ENCODE measurements at places on chromosomes 11 and 22.

GRCh38 chr11:103729617-103730016, 306.8 kb upstream of the DDI1 start:
- DNase-seq, result no peak

DNA sequence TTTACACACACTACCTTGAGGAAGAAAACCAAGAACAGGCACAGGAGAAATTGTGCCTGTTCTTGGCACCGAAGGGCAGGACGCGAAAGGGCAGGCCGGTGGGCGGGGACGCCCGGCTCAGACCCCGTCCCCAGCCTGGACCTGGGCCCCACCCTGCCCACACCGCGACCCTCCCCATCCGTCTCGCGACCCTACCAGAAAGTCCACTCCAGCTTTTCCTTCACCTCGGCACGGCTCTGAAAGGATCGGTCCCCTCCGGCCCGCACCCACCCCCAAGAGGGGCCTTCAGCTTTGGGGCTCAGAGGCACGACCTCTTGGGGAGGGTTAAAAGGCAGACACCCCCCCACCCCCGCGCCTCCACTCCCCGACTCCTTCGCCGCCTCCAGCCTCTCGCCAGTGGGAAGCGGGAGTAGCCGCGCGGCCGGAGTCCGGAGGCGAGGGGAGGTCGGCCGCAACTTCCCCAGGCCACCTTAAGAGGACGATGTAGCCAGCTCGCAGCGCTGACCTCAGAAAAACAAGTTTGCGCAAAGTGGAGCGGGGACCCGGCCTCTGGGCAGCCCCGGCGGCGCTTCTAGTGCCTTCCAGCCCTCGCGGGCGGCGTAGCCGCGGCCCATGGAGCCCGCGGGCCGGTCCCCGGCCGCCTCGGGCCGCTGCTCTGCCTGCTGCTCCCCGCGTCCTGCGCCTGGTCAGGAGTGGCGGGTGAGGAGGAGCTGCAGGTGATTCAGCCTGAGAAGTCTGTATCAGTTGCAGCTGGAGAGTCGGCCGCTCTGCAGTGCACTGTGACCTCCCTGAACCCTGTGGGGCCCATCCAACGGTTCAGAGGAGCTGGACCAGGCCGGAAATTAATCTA, 4.4 kb downstream of the SEC14L6 start:
- DNase-seq, result no peak

DNA sequence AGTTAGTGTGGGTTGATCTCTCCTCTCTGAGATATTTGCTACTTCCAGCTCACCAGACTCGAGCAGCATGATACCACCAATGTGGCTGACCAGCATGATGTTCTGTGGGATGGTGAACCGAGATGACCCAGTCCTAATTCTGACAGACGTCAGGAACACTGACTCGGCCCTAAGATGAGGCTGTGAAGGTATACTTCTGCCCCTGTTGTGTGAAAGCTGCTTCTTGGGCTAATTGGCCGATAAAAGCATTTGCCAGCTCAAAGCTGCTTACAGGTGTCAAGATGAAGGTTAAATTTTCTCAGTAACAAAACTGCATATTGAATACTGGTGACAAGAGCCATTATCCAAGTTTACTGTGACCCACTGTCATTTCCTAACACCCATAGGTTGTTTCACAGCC, 151.4 kb downstream of the BRD1 start:
- peak; percentile 42 for DNase-seq

DNA sequence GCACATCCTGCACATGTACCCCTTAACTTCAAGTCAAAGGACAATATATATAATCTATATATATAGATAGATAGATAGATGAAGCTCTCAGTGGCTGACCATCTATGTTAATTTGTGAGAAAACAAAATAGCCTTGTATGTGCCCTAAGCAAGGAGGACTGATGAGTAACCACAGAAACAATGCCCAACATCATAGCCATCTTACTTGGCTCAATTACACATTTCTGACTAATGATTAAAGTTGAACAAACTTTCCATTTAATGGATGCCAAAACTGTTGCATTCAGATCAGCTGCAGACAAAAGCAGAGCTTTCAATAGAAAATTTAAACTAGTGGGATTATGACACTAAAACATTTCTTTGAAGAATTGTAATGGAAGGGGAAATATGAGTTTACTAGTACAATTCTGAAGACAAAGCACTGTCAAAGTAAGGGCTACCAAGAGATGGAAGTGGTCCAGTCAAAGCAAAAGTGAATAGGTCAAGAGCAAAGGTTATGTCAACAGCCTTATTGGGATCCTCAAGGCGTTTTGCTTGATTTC, 1188.2 kb upstream of the RAG2 start:
- DNase-seq, result no peak

- DNase-seq, result peak; percentile 97
Measured at GRCh38 chr11:506995-507726, at the start of gene RNH1. TSS of gene RNH1 (minus strand) at chr11:507242. CDS start at chr11:502162, 5,080 bp downstream.

DNA sequence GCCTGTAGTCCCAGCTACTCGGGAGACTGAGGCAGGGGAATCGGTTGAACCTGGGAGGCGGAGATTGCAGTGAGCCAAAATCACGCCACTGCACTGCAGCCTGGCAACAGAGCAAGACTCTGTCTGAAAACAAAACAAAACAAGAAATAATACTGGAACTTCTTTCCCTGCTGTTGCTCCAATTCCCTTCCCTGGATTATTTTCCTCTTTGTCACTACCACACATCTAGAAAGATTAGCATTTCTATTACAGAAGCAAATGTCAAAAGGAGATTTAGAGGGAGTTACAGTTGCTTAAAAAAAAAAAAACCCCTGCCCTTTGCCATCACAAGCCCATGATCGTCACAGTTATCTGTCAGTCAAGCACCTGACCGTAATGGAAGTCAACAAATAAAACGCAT, 17.7 kb upstream of the SCGB1D1 start:
- no peak for DNase-seq

DNA sequence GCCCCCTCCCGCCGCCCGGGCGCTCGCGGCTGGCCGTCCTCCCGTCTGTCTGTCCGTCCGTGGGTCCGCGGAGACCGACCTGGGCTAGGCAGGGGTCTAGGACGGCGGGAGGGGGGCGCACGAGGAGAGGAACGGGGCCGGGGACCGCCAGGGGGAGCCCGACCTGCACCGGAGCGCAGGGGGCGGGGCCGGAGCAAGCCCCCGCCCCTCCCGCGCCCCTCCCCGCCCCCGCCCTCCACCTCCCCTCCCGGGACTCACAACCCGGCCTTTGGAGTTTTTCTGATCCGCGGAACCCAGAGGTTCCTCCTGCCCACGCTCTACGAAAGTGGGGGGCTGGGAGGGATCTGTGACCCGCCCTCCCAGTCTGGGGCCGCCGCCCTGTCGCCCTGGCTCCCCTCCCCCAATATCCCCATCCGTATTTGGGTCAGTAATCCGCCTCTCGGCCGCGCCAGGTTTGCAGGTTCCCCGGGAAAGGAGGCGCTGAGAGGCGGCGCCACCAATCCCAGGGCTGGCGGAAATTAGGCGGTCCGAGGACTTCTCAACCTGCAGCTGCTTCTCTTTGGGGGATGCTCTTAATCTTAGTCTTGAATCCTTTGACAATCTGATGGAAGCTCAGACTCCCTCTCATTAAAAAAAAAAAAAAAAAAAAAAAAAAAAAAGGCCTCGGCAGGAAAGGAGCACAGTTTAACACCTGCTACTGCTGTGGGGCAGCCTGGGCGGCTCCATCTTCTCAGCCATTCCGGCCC, 925 bp upstream of the KCNJ11 start:
- DNase-seq, result peak; percentile 74

GRCh38 chr11:102360681-102361080, 13.7 kb downstream of the BIRC2 start:
- DNase-seq, result peak; percentile 42

DNA sequence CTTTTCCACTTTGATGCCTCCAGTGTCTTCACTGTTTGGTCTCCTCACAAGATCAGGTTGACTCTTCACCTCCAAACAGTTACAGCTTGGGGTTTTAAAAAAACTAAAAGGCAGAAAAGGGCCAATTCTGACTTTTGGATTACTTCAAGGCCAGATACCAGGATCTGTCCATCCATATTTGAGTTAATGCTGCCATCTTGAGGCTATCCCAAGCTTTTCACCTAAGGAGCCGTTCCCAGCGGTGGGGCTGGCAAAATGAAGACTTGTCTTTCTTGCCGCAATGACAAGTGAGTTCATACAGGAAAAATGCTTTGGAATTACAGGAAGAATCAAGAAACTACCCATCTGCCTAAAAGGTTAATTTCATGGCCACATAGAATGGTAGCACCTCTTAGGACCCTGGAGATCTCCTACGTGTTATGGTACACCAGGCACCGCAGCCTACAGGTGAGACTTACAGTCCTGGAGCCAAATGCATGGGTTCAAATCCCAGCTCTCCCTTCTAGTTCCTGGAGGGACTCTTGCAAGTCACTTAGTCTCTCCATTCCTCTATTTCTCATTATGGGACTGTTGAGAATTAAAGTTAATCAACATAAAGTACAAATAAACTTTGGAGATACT, 6.0 kb upstream of the OR5B21 start:
- no peak for DNase-seq

DNA sequence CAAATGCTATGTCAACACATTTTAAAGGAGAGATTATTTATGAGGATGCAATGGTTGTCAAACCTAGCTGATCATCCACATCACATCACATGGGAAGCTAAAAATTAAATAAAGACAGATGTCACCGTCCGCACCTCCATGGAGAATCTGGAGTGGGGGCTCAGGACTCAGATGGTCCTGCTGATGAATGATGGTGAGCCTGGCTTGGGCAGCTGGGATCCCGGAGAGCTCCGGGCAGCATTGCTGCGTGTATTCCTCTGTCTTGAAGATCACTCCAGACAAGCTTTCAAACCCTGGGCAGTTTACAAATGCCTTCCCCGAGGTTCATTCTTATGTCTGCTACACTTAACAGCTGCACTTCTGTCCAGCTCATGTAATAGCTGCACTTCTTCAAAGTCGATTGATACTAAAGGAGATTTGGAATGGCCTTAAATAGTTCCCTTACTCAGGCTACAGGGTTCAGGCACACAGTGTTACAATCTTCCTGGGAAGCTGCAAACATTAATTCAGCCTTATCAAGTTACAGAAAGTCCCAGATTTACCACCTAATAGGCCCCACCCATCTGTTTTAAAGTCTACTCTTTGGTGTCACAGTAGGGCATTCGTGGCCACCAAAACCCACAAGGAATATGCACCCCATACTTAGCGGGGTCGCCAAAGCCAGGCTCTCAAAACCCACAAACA, 34.7 kb upstream of the CSNK2A3 start:
- no peak for DNase-seq

- peak; percentile 88 for DNase-seq
Measured at GRCh38 chr11:61733120-61733978, 19.1 kb upstream of the MYRF start.

DNA sequence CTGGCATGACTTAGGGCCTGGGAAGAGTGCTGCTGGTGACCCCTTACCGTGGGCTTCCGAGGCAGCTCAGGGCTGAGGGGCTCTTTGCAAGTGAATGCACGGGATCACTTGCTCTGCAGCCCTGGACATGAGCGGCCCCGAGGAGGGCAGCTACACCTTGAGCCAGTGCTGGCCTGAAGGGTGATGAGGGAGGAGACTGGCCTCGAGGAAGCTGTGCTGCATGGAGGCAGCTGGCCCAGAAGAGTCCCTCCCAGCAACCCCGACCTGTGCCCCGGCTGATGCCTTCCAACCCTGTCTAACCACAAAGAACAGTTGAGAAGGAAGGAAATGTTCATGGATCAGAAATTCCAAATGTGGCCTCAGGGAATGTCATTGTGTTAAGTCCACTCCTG, 45.2 kb downstream of the TBX1 start:
- DNase-seq, result no peak

DNA sequence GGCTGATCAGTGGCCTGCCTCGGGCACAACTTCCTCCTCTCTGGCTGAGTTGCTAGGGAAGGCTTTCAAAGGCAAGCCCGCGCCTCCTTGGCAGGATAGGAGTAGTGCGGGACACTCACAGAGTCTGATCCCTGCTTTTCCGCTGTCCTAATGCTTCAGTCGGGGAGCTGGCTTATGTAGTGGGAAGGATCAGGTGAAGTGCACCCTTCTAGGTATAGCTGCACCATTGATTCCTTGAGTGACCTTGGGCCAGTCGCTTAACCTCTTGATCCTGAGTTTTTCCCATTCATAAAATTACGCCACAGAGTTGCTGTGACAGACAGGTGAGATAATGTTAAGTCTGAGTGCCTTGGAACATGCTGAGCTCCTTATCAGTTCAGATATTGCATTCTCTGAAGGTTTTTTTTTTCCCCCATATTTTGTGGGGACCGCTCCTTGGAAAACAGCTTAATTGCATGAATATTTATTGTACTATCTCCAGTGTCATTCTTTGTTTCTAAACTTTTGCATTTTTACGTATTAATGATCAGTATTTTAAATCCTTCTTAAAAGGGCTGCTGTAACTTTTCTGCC, 961 bp downstream of the IPO7 start:
- peak; percentile 18 for DNase-seq

DNA sequence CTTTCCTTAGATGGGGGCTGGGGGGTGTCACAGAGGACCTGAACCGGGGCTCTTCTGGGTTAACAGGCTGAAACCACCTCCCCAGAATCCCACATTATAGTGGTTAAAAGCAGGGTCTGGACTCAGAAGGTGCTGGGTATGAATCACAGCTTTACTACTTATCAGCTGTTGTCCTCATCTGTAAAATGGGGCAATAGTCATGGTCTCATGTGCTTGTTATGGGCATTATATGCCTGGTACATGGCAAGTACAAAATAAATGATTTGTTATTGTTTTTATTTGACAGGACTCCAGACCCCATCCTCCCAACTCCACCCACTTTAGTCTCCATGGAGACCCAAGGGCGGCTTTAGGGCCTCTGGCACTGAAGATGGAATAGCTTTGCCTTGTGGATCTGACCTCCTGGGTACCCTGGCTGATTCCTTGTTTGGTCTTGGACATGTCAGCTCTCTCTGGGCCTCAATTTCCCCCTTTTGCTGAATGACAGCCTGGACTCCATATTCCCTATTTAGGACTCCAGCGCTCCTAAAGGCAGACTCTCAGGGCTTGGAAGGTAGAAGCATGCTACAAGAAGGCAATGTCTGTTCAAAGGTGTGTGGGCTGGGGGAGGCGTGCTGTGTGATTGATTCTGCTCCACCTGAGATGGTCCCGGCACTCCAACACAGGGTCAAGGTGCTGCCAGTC, 812 bp upstream of the SMTN start:
- no peak for DNase-seq

- DNase-seq, result no peak
Measured at GRCh38 chr11:80562523-80563125, 1121.8 kb upstream of the TENM4 start.

GRCh38 chr11:113906516-113906915, 1.9 kb downstream of the HTR3B start:
- DNase-seq, result no peak

Data from CD8-positive, alpha-beta T cell (primary cell).